ENCODE measurements at places on chromosomes 13 and 19.
A peak's percentile ranks its signal among the peaks of the same experiment; 100 is the strongest.

GRCh38 chr13:42039457-42039945, 8.9 kb upstream of the DGKH start:
- DNase-seq: no peak

GRCh38 chr13:91078093-91078679, 269.3 kb upstream of the MIR17HG start:
- no peak for DNase-seq

GRCh38 chr19:10258080-10258710, 6.2 kb downstream of the MRPL4 start:
- DNase-seq: no peak

DNA sequence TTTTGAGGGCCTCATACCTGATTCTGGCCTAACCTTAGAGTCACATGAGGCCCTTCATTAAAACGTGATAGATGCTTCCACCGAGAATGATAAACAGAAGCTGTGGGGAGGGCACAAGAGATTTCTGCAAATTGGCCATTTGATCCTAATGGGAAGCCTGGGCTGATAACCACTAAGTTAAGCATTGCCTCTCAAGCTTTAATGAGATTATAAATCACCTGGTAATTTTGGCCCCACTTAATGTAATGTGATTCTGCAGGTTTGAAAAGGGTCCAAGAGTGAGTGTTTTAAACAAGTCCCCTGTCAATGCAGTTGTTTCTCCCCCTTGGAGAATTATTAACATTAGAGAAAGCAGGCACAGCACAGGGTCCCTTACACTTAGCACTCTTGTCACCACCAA, 42.0 kb downstream of the ZNF486 start:
- no peak for DNase-seq

DNA sequence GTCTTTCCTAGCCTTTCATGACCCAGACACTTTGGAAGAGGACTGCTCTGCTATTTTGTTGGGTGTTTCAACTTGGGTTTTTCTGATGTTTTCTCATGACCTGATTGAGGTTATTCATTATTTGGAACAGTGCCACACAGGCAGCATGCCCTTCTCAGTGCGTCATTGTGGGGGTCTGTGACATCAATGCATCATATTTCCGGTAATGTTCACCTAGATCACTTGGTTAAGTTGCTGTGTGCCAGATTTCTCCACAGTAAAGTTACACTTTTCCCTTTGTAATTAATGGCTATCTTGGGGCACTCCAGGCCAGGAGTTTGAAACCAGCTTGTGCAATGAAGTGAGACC, 124.4 kb downstream of the SIPA1L3 start:
- DNase-seq: no peak

DNA sequence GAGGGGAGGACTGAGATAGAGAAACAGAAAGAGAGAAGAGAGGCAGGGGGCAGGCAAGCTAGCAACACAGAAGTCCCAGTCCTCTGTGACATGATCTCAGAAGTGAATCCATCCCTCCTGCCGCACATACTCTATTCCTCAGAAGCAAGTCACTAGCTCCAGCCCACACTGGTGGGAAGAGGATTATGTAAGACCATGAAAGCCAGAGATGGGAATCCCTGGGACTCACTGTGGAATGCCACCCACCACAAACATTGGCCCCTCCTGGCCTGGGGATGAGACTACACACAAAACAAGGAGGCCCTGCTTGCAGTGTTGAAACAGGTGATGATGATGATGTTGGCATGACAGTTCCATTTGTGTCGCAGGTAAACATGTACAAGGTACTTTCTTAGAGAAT, 419.9 kb downstream of the IRS2 start:
- no peak for DNase-seq

- DNase-seq: no peak
Observed at GRCh38 chr13:46620471-46620870, 67.5 kb downstream of the LRCH1 start.

DNA sequence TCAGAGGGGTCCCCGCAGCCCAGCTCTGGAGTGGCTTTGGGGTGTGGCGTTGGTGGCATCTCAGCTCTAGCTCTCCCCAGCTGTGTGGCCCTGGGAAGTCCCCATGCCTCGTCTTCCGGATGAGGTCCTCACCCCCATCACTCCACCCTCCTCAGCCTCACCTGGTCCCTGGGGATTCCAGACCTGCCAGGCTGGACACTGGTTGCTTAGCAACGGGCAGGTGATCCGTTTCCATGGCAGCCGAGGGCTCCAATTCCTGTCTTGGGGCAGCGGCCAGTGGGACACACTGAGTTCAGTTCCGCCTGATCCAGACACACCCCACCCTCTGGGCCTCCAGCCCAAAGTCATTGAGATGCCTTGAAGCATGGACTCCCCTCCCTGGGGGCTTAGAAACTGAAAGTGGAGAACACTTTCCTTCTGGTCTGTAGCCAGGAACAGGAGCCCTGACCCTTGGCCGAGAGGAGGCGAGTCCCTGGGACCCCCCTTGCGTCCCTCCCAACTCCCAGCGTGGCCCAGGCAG, 7.7 kb upstream of the MISP start:
- DNase-seq: no peak

DNA sequence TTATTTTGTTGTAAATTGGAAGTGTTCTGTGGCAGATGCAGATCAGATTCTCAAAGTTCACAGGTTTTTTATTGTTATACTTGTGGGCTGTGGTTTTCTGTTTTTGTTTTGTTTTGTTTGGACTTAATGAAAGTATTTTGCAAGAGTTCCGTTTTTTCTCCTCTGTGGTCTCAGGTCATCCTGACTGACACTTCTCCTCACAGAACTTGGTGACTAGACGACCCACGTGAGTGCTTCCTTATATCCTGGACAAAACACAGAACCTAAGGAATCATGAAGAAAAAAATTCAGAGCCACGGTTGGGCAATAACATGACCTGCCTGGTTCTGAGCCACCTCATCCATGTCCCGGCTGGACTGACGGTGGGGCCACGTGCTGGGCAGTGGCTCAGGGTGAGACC, 2.5 kb upstream of the RFPL4AL1 start:
- DNase-seq: no peak

GRCh38 chr13:111325941-111326620, 5.6 kb downstream of the TEX29 start:
- no peak for DNase-seq

DNA sequence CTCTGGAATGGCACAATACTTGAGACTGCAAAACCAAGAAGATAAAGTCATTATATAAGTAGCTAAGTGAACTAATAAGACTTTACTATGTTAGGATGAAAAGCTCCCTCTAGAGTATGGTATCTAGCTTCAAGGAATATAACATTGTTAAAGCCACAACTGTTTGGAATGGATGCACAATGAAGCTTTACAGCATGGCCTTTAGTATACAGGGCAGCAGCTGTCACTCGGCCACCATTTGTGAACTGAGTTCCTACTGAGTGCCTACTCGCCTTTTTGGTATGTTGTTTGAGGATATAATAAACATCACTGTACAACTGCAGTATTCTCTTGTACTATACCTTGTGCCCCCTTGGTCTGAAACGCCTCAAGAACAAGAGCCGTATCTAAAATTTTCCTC, 6.8 kb downstream of the ALG5 start:
- DNase-seq: no peak

DNA sequence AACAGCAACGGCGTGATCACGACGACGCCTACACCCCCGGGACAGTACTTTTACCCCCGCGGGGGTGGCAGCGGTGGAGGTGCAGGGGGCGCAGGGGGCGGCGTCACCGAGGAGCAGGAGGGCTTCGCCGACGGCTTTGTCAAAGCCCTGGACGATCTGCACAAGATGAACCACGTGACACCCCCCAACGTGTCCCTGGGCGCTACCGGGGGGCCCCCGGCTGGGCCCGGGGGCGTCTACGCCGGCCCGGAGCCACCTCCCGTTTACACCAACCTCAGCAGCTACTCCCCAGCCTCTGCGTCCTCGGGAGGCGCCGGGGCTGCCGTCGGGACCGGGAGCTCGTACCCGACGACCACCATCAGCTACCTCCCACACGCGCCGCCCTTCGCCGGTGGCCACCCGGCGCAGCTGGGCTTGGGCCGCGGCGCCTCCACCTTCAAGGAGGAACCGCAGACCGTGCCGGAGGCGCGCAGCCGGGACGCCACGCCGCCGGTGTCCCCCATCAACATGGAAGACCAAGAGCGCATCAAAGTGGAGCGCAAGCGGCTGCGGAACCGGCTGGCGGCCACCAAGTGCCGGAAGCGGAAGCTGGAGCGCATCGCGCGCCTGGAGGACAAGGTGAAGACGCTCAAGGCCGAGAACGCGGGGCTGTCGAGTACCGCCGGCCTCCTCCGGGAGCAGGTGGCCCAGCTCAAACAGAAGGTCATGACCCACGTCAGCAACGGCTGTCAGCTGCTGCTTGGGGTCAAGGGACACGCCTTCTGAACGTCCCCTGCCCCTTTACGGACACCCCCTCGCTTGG, 966 bp downstream of the JUNB start:
- DNase-seq: peak; percentile 52

- peak; percentile 65 for DNase-seq
Observed at GRCh38 chr13:41315443-41316047, 4.5 kb downstream of the NAA16 start.

- DNase-seq: no peak
Observed at GRCh38 chr19:2528675-2529101, 52.8 kb downstream of the GADD45B start.

- DNase-seq: no peak
Observed at GRCh38 chr13:73081256-73081915, 22.6 kb downstream of the KLF5 start.

DNA sequence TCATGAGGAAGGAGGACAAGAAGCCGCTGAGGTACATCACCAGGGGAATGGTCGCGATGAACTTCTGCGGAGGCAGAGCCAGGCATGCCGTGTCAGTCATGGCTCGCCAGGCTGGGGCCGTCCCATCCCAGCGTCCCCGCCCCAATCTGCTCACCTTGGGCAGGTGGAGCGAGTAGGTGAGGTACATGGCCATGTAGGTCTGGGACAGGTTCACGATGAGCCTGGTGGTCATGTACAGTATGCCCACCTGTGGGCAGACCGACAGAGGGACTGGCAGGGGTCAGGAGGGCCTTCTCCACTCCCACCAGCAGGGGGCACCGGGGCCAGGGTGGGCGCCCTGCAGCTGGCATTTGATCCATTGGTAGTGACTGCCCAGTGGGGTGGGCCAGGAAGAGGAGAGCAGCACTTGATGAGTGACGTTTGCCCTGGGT, 8.3 kb downstream of the TEKTIP1 start:
- no peak for DNase-seq

GRCh38 chr19:19366434-19367396, 38.8 kb upstream of the GATAD2A start:
- peak; percentile 74 for DNase-seq

- no peak for DNase-seq
Observed at GRCh38 chr19:52331757-52332156, 4.3 kb upstream of the ZNF610 start.

DNA sequence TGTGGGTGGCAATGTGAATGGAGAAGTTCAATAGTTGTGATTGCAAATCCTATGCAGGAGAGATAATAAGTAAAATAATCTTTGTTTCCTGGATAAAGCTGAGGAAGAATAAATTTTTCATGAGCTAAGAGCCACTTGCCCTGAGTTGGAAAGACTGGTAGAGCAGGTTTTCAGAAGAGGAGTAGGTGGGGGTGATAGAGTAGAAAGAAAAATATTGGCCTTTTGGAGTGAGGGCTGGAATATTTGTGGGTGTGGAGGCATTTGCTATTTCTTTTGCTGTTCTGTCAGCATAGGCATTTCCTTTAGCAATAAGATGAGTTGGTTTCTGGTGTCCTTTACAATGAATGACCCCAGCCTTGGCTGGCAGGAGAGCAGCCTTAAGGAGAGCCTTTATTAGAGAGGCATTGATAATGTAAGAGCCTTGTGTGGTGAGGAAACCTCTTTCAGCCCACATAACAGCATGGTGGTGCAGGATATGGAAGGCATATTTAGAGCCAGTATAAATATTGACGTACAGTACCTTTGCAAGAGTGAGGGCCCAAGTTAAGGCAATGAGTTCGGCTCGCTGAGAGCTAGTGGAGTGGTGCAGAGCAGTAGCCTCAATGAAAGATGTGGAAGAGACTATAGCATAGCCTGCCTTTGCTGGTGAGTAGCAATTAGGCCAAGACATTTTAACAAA, 11.6 kb upstream of the ZNF431 start:
- no peak for DNase-seq

- DNase-seq: no peak
Observed at GRCh38 chr13:105297839-105298238, 1237.6 kb downstream of the EFNB2 start.

- peak; percentile 100 for DNase-seq
Observed at GRCh38 chr19:42113641-42114348, 18.5 kb downstream of the POU2F2 start.

GRCh38 chr19:13208672-13209483, 58.7 kb downstream of the IER2 start:
- DNase-seq: no peak

DNA sequence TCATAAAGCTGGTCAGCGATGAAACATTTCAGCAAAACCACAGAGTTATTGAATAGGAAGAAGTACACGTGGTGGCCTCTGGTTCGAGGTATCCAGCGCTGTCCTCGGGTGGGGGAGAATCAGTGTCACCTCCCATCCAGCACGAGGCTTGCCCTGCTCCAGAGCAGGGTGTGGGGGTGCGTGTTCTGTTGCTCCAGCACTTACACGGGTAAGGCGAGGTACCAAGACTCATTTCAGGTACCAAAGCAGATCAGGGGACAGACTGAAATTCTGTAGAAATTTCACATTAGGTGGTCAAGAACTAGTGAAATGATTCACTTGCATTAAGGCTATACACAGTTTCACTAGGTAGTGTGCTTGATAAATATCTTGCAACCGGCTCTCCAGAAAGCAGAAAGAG, 164.2 kb upstream of the SOX1 start:
- DNase-seq: no peak

DNA sequence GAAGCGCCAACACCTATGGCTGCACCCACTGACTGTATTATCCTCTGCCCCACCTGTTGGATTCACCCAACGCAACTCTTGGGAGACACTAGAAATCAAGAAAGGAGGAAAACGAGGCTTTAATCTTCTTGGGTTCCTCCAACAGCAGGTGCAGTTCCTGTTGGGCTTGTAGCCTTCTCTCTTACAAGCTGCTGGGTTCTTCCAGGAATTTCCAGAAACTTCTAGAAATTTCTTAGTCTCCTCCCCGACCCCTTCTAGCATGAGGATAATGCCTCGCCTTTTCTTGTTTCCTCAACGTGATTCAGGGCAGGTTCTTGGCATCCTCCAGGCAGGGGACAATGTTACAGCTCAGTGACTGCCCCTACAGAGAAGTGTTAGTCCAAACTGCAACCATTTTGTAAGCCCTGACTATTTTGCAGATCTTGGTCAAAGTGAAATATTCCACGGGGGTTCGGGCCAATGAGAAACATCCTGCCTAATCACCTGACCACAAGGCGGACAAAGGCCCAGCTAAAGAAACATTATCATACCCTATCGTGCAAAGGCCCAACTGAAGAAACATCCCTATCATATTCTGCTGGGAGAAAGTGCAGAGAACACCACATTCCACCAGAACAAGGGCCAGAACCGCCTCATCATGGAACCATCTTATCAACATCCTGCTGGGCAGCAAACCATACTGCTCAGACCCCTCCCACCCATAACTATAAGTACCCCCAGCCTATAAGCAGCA, 614 bp upstream of the PNMA8A start:
- no peak for DNase-seq

- no peak for DNase-seq
Observed at GRCh38 chr13:106357198-106357597, 178.3 kb downstream of the EFNB2 start.
